ENCODE measurements at places on chromosomes 13 and 19. TPM values are rescaled to one million over a fixed set of nuclear protein-coding genes. Genes with fewer than 3 reads are reported as not detected.

The KLK2 gene
- total RNA-seq, result 9.6 TPM

DNA sequence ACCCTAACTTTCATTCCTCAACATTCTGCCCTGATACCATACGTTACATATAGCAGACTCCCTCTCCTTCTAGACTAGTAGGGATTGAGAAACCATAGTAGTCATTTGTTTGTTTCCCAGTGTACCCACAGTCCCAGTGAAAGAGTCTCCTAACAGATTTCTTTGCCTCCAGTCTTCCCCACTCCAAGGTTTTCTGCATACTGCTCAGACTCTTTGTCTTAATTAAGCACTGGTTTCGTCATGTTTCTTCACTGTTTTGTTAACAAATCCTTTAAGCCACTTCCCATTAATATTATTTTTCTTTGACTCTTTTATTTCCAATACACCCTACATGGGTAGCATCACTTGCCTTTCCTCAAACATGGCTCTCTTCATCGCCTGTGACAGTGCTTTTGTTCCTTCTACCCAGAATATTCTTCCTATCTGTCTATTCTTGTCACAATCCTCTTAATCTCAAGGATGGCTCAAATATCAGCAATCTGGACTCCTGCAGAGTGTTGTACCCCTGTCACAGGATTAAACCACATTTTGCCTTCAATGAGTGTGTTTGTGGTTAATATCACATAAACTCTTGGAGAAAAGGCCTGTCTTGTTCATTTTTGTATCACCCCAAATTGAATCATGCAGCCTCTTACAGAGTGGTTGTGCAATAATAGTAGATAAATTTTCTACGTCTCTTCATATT, 92.7 kb upstream of the KLF12 start:
- no peak for DNase-seq

The CPB2 gene
- not detected for total RNA-seq

DNA sequence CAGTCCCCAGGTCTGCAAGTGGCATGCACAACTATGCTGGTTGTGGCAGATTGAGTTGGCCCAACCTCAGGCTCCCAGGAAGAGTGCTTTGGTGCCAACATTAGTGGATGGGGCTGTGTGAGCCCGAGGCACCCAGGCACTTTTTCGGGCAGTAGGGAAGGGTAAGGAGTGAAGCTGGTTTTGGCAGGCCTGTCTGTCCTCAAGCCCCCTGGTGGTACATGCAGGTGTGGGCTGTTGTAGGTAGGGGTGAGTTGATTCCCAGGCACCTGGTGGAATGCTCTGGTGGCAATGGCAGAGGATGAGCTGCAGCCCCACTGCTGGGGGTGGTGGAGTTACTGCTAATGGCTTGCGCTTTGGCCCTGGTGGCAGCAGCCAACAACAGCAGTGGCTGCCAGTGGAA, 723.7 kb upstream of the SLITRK1 start:
- no peak for DNase-seq

The NRTN gene
- total RNA-seq, result 0.72 TPM

The FLT3LG gene
- total RNA-seq, result 1.9 TPM

GRCh38 chr13:98315902-98316301, 138.8 kb upstream of the RNF113B start:
- no peak for DNase-seq

GRCh38 chr19:44806291-44806690, 2.6 kb upstream of the BCAM start:
- DNase-seq, result peak; percentile 35

The ZNF586 gene
- 19.3 TPM for total RNA-seq

DNA sequence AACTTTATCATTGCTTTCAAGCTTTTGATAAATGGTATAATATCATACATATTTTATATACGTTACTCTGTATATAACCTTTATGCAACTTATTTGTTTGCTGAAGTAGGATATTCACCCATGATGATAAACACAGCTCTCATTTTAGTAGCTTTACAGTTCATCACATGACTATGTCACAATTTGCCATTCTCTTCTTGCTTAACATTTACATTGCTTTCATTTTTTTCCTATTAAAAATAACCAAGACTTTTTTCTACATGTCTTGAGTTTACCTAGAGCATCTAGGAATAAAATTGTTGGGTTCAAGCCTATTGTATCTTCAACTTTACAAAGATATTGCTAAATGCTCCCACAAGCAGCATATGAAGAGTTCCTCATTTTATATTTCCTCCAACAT, 54.0 kb downstream of the KCNRG start:
- DNase-seq, result no peak

DNA sequence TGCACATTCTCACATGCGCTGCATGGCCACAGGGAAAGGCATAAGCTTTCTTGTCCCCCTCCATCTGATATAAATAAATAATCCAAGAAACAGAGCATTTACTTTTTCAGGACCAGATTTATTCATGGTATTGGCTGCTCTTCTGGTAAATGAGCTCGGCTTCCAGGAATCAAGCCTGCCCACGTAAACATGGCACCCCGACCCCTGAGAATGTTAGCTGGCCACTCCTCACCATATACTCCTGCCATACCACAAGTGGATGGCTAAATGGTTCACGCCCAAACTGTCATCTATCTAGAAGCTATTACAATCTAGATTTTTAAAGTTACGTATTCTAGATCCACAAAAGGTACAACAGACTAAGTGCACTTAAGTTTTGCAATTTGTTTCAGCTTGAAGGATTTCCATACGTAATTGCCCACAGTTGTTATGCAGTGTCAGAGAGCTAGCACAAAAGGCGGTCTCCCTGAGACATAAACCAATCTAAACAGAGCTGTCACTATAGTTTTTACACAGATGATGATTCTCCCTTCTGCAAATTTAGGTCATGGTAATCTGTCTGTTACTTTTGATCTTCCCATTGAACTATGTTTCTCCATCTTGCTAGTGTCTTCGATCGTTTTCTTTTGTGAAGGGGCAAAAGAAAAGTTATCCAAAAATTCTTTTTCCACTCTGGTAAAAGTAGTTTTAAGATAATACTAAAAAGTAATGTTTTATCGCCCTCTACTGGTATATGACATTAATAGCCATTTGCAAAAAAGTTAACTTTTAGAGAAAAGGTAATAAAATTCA, 16.2 kb upstream of the FOXO1 start:
- DNase-seq, result peak; percentile 46

- DNase-seq, result no peak
Observed at GRCh38 chr13:64688893-64689677, 2541.1 kb downstream of the PCDH9 start.

The RASAL3 gene
- total RNA-seq, result 1.4 TPM

The USHBP1 gene
- total RNA-seq, result 1.2 TPM

GRCh38 chr19:7680606-7681339, at the start of gene TRAPPC5:
TSS of gene TRAPPC5 (plus strand) at chr19:7680833. CDS start at chr19:7682254, 1,421 bp downstream.
- DNase-seq, result peak; percentile 87

GRCh38 chr13:26132756-26133155, 80.9 kb upstream of the SHISA2 start:
- DNase-seq, result peak; percentile 14

DNA sequence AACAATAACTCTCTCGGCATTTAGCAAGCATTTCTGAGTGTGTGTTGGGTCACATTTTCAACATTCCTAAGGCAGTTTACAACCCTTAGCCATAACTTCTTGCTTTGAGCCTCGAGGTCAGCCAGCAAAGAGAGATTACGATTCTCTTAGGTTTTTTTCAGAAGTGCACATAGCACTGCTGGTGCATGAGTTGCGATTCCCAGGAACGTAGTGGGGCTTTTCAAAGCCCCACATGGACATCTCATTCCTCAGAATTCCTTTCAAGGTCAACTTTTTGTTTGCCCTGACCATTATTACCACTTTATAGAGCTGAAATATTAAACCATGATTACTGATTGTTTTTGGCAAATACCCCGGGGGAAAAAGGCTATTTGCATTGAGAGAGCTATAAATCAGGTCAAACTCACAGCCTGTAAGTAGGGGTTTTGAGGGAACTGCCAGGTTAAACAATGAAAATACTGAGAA, 705.3 kb downstream of the GPC5 start:
- peak; percentile 83 for DNase-seq

- no peak for DNase-seq
Observed at GRCh38 chr19:29411113-29411581, 114.6 kb upstream of the VSTM2B start.

DNA sequence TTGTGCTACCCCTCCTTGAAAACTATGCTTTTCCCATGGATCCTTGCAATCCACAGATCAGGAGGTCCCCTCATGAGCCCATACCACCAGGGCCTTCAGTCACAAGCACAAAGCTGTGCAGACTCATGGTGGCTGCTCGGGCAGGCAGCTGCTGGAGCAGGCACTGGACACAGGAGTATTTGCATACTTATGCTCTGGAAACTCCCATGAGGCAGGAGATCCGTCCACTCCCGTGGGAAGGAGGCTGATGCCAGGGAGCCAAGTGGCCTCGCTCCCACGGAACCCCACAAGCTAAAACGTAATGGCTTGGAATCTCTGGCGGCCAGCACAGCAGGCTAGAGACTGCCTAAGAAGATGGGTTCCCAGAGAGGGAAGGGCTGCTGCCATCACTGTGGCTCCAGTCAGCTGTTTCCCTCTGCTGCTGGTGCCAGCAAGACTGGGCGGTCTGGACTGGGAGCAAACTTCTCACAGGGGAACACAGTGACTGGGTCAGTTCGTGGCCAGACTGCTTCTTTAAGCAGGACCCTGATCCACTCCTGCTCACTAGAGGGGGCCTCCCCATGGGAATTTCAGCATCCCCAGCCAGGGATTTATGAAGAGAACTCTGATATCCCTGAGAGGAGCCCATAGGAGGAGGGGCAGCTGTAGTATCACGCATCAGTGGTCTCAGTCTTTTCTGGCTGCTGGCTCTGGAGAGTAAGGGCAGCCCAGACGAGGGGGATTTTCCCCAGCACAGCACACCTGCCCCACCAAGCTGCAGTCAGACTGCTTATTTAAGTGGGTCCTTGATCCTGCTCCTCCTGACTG, 370.3 kb upstream of the ATXN8OS start:
- DNase-seq, result no peak

The APOC1 gene
- not detected for total RNA-seq

DNA sequence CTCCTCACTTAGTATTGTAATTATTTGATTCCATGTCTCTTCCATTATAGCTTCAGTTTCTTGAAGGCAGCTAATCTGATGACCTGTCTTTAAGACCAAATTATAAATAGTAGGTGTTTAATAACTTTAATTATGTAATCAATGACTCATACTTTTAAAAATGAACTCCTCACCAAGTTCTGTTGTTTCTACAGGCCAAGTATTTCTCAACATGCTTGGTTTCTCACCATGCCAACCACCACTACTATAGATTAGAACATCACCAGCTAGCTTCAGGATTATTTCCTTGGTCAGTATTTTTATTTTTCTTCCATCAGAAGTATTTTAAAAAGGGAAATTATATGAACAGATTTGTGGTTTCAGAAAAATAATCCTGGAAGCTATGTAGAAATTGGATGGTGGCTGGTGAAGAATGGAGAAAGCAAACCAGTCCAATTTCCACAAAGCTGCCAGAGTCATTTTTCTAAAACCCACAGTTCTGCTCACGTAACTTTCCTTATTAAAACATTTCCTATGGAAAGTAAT, 237.7 kb upstream of the DACH1 start:
- no peak for DNase-seq

DNA sequence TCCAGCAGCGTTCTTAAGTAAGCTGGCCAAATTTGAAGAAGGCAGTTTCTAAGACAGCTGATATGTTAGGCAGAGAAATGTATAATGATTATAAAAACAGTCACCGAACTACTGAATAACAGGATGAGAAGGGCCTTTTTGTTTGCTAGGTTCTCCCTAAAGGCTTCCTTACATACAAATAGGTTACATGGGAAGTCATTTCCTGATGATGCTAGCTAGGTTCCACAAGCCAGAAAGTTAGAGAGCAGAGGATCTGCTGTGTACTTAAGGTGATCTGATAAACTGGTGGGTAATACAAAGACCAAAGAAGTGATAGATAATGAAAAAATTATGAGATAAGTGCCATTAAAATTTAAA, 139.7 kb downstream of the VWA8 start:
- no peak for DNase-seq

GRCh38 chr19:15022752-15023151, 26.5 kb upstream of the CASP14 start:
- DNase-seq, result no peak

The PRDX2 gene
- total RNA-seq, result 112 TPM

DNA sequence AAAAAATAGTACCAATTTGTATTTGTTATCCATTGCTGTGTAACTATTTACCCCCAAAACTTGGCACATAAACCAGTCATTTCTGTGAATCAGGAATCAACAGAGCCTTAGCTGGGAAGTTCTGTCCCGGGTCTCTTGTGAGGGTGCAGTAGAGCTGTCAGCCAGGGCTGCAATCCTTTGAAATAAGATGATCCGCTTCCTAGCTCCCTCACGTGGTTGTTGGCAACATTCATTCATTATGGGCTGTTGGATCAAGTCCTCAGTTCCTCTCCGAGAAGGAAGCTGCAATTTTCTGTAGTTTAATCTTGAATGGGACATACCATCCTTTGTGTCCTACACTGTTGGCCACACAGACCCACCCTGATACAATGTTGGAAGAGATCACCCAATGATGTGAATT, 277.2 kb downstream of the SUCLA2 start:
- no peak for DNase-seq

The NAPA gene
- total RNA-seq, result 22.4 TPM

DNA sequence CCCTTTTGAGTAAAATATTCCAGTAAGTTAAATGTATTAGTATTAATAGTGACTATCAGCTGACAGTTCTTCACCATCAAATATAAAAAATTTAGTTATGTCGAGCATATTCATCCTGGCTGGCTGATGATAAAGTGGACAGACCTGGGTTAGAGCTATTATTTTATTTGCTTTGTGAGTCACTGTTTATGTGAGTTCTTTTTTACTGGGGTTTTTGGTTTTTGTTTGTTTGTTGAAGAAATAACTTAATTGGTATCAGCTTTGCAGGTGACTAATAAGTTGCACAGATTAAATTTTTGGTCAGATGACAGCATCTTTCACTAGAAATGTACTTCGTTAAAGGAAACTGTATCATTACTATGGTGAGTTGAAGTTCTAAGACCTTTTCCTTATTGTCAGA, 224.7 kb downstream of the GGACT start:
- DNase-seq, result no peak

The FFAR2 gene
- total RNA-seq, result 0.72 TPM

DNA sequence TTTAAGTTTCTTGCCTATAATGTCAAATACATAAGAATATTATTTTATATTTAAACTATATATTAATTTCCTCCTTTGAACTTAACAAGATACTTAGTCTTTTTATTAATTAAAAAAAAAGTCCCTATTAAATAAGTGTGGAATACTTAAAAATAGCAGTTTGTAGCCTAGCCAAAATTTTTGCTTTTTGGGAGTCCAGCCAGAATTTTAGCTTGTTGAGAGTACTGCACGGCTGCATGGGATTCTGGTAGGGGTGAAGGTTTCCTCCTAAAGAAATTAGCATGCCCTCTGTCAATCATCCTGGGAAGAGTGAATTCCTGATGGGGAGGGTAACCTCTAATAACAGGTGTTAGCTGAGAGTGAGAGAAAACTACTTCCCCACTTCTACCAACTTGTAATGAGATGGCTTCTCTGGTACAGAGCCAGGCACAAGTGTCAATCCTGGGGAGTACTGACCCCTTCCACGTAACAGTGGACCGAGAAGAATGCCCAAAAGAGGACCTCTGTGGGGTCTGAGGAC, 195.7 kb downstream of the SPRY2 start:
- DNase-seq, result no peak

The SMAD9 gene
- 27.0 TPM for total RNA-seq

GRCh38 chr19:47404334-47405196, 14.8 kb downstream of the MEIS3 start:
- no peak for DNase-seq

GRCh38 chr13:108283110-108283509, 13.6 kb downstream of the TNFSF13B start:
- peak; percentile 21 for DNase-seq

All from umbilical cord (tissue), 2 donors.